Globus pallidus (tissue), 1 donor: ENCODE measurements at places on chromosomes 5 and 9.

GRCh38 chr5:148902478-148902877, 76.1 kb downstream of the ADRB2 start:
- no peak for DNase-seq

DNA sequence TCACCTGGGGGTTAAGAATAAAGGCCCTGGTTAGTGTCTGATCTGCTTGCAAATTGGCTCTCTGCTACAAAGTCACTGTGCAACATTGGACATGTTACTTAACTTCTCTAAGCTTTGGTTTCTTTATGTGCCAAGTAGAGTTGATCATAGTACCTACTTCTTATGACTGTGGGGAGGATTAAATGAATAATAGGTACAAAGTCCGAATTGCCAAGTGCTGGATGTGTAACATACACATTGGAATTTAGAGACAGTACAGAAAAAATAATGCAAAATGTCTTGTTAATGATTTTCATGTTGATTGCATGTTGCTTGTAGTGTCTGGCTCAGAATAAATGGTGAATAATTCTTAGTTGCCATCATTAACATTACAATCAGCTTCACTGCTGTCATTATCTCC, 2.2 kb downstream of the DOCK8 start:
- DNase-seq = no peak

- no peak for DNase-seq
These were observed 7.1 kb downstream of the STK10 start for GRCh38 chr5:172180936-172181335.

DNA sequence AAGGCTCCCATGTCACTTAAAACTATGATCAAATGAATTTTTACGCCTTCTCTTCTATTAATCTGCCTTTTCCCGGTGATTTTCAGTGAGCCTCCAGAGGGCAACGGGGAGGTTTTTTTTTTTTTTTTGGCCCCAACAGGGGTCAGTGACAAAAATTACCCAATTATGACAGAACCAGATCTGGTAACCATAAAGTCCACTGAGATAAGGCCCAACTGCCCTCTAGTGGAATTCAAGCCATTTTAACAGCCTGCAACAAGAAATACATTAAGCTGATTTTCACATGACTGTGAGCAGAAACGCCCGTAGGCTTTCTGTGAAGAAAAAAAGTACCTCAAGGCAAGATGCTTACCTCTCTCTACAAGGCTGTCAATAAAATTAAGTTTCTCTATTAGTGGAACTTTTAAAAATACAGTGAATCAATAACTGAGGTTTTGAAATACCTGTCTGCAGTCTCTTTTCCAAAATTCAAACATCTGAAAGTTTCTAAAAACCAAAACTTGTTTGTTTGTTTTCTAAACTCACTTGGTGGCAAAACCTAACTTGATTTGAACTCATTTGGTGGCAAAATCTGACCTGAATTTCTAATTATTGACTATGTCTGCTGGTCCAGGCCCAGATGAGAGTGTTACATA, 49.7 kb upstream of the FST start:
- peak; percentile 8 for DNase-seq

DNA sequence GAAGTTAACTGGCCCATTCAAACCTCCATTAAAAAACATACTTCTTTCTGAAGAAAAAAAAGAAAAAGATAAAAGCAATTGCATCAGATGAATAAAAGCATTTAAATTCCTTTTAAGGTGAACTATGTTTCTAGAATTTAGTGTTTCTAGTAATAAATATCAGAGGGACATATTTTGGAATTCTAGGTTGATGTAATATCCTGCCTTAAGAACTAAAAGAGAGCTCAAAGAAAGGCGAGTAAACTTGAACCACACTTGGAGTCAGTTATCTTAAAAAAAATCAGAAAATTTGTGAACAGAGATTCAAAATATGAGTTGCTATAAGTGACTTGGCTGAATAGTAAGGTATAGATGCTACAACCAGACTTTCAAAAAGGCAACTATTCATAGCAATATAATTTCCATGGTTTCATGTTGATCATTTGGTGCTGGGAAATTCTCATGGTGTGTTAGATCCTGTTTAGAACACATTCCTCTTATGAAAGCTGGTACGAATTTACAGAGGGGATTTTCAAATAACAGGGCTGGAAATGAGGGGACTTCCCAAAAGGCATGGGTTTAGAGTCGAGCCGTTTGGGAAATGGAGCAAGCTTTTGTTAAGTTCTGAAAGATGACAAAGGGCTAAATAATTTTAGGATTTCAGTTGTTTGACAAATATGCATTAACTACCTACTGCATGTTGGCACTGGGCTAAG, 37.6 kb upstream of the RAI14 start:
- no peak for DNase-seq

DNA sequence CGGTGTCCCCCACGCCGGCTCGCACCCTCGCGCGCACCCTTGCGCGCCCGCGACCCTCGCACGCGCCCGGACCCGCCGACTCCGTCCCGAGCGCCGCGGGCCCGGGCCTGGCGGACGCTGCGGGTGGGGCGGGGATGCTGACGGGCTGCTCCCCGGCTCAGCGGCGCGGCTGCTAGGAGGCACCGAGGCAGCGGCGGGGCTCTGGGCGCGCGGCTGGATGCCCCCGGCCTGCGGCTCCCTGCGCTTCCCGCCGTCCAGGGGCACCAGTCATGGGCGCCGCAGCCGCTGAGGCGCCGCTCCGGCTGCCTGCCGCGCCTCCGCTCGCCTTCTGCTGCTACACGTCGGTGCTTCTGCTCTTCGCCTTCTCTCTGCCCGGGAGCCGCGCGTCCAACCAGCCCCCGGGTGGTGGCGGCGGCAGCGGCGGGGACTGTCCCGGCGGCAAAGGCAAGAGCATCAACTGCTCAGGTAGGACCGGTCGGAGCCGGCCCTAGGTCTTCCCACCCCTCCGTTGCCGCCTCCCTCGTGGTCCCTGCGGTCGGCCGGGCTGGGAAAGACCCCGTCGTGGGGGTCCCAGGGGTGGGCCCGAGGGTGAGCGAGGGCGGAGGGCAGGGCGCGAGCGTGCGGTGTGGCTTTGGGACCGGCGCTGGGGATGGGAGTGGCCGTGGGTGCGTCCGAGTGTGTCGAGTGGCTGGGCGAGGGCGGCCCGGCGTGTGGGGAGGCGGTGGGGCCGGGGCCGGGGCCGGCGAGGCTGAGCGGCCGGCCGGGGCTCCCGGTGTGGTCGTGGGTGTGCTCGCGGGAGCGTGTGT, 530 bp downstream of the TMEFF1 start:
- DNase-seq = peak; percentile 41

GRCh38 chr5:138148811-138149210, 9.6 kb upstream of the NME5 start:
- no peak for DNase-seq

GRCh38 chr5:108727651-108728565, 19.8 kb upstream of the FER start:
- peak; percentile 87 for DNase-seq

DNA sequence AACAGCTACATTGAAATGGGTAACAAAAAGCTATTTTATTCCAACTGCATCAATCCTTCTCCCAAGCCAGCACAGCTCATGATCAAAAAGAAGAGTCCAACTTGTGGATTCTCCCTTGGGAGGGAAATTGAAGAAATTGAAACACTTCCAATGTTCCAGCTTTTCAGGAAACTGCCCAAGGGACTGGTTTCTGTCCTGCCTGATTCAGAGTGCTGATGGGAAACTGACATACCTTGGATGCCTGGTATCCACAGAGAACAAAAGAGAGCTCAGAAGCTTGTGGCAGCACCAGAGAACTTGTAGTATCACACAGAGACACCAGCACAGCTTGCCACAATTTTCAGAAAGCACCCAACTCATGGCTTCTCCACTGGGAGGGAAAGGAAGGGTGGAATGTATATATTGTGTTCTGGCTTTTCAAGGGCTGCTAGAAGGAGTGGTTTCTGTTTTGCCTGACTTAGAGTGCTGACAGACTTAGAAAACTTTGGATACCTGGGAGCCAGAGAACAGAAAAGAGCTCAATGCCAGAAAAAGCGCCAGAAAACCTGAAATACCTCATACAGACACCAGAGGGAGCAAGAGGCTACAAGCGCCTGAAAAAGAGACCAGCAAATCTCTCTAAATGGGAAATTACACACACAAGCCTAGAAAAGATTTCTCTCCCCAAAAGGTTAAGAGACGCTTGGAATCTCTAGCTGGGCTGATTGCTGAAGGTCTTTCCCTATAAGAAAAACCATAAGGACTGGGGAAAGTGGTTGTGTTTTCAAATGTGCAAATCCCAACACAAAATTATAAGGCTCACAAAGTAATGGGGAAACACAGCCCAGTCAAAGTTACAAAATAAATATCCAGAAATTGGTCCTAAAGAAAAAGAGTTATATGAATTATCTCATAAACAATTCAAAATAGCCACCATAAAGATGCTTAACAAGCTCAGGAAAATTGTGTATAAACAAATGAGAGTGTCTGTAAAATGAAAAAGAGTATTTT, 178.8 kb downstream of the SPOCK1 start:
- peak; percentile 66 for DNase-seq

DNA sequence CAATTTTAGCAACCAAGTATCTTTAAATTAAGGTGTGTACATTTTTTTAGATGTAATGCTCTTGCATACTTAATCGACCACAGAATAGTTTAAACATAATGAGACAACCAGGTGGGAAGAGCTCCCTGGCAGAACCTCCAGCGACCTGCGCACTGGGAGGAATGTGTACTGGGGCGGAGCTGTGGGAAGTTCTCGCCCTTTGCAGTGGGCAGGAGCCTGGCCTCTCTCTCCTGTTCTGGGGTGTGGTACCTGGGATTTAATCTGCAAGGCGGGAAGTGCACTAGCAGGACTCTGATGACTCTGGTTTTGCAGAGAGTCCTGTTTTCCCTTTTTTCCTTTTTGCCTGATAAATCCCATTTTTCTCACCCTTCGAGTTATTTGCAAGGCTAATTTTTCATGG, 150.7 kb downstream of the SLC28A3 start:
- no peak for DNase-seq

- DNase-seq = no peak
These were observed 119.8 kb downstream of the LPAR1 start for GRCh38 chr9:110918316-110919049.

DNA sequence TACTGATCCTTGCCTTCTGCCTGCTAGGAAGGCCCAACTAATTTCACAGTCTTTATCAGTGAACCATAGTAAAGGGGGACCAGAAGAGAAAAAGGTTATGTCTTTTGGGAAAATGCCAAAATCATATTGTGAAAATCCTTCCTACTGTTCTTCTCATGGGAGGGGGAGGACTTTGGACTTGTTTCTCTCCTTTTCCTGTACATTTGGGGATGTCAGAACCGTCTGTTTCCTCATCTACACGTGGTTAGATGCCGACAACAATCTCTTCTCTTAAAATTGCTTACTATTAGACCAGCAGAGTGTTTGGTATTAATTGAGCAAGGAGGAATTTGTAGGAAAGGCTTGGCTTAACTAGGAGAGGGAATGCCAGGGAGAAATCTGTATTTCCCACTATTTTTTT, 77.2 kb downstream of the TMC1 start:
- no peak for DNase-seq

DNA sequence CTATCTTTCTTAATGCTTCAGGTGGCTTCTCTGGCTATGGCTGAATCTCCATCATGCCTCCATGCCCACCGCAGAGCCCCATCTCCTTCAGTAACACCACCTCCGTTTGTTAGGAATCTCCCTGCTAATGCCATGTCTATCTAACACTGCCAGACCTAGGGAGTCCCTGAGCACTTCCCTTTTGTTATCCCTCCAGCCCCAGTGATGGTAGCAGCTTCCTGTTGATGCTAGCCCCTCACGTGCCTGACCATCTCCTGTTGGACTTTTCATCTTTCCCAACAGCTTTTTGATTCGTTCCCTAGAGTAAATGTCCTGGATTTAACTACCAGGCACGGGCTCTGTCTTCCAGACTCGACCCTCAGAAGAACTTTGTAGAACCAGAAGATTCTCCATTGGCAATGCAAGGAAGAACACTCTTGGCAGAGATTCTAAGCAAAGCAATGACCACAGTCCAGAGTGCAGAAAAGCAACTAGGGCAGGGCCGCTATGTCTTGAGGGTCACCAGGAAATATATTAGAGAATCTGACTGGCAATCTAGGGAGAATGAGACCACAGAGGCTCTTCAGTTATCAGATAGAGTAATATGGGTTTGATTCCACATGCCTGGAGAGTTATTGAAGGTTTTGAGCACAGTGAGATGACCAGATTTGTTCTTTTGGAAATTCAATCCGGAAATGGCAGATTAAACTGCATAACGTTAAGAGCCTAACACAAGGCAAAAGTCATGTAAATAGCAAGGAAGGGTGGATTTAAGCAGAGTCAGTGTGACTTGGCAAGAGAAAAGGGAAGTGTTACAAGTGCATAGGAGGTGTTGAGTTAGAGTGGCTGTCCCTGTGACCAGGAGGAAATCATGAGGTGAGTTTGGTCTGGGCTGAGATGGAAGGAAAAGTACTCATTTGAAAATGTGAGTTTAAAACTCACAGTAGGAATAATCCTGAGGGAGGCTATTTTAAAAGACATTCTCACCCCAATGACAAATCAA, 555.2 kb downstream of the ACTL7B start:
- DNase-seq = peak; percentile 11

- DNase-seq = no peak
These were observed 8.9 kb downstream of the CARTPT start for GRCh38 chr5:71727978-71728377.

DNA sequence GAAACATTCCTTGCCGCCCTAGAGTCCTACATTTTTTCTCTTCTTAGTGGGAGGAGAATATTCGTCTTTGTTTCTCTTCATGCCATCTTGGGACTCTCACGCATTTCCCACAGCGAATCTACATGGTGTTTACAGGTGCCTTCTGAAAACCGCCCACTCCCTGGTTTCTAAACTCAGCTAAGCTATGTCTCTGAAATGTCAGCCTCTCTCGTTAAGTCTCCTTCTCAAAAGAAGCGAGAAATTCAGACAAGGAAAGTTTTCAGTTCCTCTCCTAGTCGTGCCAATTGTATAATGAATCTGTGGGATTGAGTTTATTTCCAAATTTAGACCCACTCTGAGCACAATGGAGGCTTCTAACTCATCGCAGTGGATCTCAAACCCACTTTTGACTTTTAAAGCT, 186.8 kb upstream of the NFIB start:
- DNase-seq = no peak

DNA sequence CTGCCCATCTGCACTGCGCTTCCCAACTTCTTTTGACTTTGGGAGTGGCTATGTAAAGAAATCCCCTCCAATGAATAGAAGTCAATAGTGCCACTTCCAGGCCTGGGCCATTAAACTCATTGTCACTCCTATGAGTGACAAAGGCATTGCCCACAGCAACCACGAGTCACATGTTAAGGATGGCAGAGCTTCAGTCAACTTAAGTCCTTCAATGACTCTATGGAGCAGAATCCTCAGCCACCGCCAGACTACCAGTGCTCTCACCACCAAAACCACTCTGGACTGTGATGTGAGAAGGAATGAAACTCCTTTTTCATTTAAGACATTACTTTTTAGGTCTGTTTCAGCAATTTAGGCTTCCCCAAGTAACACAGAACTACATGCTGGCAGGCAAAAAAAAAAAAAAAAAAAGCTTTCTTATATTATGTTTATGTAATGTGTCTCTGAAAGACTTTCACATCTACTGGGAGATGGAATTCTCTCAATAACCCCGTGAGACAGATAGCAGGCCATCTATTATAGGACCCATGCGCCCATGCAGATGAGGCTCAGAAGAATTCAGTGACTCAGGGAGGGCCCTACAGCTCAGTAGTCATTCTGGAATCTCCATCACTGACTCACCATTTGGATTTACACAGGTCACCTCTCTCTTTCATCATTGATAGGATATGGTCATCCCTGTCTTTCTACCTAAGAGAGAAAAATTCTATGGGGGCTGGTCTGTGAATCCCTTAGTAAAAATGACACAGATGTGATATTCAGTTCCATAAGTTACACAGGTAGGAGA, 180.5 kb downstream of the CEMIP2 start:
- no peak for DNase-seq
